ENCODE measurements at places on chromosomes 11 and 22.

DNA sequence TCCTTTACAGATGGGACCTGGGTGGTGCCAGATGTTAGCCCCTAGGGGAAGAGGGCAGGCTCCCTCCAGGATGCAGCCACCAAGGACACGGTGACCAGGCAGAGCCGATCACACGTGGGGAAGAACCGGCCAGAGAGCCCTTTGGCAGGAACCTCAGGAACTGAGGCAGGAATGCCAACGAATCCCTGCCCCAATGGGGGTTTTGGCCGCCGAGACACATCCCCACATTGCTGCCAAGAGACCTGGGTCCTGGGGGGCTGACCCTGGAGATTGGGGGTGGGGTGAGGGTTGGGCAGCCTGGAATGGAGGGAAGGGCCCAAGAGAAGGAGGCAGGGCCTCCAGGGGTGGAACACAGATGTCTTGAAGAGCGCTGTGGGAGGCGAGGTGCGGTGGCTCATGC is 28.7 kb upstream of the LMO1 start:
- DNase-seq: no peak

GRCh38 chr22:43014316-43014868 is 557 bp downstream of the PACSIN2 start:
- peak; percentile 24 for DNase-seq

DNA sequence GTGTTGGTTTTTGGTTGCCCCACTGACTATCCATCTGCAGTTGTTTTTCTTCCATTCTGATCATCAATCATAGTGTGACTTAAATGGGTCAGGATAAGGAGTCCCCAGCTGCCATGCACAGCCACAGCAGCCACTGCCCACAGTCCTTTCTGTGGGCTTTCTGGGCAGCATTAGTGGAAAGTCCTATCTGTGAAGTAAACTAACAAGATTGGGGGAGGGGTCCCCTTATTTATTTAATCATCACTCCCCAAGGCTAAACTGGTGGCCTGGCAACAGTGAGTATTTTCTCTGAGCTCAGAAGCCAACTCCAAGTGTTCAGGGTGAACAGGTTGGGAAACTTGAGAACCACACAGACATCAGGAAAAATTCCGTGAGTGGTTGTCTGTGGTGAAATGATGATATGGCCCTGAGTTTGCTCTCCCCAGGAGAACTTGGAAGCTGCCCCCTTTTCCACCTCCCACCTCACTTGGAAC is 145.0 kb downstream of the CCDC34 start:
- DNase-seq: no peak

DNA sequence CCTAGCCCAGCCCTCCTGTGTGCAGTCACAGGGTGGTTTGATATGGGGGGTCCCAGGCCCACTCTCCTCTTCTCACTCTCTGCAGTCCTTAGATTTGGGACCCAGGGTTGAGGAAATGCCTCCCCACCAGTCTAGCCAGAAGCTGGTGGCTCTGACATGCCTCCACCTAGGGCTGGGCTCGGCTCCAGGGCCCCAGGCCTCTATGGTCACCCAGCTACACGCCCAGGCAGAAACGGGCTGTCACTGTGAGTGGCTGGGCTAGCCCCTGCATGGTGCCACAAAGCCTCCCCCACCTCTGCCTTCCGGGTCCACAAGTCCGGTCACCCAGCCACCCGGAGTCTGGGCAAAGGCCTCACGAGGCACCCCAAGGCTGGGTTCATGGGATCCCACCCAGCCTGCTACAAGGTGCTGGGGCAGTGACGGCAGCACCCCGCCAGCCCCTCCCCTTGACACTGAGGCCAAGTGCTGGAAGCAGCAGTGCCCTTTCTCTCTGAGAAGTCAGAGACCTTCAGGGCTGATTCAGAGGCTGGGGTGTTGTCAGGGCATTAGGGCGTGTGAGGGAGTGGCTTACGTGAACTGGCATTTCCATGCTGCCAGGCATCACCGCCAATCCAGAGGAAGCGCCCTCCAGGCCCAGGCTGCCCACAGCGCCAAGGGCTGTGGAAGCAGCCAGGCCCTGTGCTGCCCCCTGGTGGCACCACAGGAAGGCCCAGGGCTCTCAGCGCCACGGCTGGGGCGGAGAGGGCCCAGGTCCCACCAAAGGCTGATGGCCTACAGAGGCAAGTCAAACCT is 638 bp upstream of the PITPNM1 start:
- DNase-seq: peak; percentile 78

DNA sequence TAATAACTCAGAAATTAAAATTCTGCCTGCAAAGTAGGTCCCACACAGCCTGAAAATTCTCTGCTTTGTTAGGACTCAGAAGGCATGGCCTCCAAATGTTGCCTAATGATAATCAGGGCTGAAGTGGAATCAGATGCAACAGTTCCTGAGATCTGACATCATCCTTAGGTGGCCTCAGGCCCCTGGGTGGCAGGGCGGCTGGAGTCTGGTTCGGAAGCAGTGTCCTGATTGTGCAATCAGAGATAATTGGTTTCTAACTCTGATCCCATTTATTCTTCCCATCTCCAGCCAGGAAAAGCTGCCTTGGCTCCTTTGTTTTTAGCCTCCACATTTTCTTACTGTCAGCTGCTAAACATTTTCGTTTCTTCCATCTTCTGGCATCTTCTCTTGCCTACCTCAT is 399.3 kb downstream of the OPCML start:
- no peak for DNase-seq

DNA sequence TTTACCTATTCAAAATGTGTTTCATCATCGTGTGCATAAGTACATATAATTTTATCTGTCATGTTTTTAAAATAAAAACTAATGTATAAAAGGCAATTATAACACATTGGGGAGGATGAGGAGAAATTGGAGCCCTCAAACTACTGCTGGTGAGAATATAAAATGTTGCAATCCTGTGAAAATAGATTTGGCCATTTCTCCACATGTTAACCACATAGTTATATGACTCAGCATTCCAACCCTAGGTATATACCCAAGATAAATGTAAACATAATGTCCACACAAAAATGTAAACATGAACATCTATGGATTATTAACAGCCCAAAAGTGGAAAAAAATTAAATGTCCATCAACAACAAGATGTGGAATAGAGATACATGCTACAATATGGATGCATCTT is 928.0 kb upstream of the FAT3 start:
- DNase-seq: no peak

- no peak for DNase-seq
Measured at GRCh38 chr11:68439355-68440065, 21.0 kb upstream of the PPP6R3 start.

GRCh38 chr11:66238786-66239413 is 29.5 kb upstream of the RAB1B start:
- DNase-seq: no peak

DNA sequence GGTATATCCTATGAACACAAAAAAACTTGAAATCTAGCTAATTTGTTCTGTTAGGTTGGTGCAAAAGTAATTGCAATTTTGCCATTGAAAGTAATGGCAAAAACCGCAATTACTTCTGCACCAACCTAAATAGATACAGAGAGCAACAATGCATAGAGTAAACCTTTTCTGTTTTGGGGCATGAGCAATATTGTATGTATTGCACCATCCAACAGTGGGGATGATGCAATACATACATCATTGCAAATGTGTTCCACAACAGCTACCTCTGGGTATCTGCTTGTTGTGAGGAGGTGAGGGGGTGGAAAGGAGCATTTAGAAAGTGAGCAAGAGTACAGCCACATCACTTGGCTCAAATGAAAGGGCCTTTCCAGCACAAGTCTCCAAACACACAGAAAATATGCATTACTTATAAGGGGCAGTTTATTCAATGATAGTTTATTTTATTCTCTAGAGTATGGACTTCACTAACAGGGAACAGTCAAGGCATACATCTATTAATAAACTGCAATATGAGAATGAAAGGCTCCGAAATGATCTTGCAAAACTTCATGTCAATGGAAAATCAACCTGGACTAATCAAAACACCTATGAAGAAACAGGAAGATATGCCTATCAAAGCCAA is 77.3 kb downstream of the DEUP1 start:
- DNase-seq: no peak

- DNase-seq: peak; percentile 54
Measured at GRCh38 chr11:88886796-88887195, 179.0 kb downstream of the GRM5 start.

- no peak for DNase-seq
Measured at GRCh38 chr11:88431675-88432341, 94.3 kb upstream of the CTSC start.

DNA sequence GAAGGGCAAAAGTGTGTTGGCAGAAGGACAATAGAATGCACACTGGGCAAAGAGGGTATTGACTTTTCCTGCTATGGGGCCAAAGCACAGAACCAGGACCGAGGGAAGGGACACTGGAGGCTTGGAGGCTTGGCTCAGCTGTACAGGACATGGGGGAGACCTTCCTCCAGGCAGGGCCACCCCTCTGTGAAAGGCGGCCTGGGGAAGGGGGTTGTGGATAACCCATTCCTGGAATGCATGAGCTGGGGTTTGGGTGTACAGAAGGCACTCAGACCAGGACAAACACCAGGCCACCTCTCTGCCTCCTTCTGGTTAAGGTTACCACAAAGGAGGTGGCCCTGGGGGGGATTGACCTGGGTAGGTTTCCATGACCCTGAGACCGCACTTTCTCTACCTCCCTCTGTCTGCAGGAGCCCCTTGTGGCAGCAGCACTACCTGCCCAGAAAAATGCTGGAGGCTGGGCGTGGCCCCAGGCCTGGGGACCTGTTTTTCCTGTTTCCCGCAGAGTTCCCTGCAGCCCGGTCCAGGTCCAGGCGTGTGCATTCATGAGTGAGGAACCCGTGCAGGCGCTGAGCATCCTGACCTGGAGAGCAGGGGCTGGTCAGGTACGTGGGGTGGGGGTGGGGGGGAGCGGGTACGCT is 9.6 kb downstream of the P2RY2 start:
- DNase-seq: no peak

- DNase-seq: no peak
Measured at GRCh38 chr11:70834984-70835560, 417.3 kb downstream of the SHANK2 start.

- DNase-seq: no peak
Measured at GRCh38 chr11:117016747-117017146, 81.5 kb downstream of the SIK3 start.

GRCh38 chr11:108241330-108242037 is 18.6 kb downstream of the ATM start:
- no peak for DNase-seq
